NCI-H524 treated with DMSO at 0.1 percent for 48 hours (cell line): ENCODE measurements at places on chromosomes 3 and 15.

DNA sequence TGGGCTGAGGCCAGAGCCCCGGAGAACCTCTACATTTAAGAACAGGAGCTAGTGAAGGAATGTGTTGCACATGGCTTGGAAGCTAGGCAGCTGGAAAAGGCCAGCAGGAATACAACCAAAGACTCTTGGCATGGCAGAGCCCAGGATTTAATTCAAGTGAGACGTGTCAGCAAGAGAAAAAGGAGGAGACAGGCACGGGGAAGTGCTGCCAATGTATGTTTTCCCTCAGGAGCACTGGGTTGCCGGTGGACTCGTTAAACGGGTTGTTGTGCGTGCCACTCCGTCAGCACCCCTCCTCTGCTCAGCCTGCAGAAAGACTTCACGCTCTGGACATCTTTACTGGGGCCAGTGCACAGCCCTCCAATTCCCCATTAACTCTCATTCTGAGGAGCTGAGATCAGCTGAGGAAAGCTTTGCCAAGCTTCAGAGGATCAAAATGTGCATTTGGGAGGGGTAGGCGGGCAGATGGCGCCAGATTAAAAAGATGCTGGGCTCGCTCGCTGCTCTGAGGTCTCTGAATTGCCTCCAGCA, 103.7 kb downstream of the PDZRN3 start:
- peak; percentile 11 for DNase-seq

DNA sequence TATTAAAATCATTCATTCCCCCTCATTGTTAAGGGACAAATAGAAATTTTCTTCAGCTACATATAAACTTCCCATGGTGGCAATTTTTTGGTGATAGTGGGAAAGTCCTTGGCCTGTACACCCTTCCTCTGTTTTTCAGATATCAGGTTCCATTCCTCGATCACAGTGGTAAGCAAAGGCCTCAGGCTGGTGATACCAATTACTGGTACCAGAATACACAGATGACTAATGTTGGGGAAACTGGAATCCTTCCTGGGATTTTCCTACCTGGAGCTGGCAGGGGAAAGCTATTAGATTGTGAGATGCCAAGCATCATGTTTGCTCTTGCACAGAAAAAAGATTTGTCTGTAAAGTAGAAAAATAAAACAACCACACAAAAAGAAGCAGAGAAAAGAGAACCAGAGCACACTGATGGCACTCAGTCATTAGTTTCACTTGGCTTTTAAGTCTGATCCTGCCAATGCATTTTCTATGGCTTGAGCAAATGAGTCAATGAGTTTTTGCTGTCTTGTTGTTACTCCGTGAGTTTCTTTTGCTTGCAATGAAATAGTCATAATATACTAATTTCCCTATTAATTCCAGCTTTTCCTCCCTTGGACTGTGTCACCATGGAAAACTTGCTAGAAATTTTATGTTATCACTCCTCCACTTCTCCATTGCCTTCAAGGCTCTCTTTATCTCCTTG, 795.0 kb downstream of the ROBO1 start:
- no peak for DNase-seq

DNA sequence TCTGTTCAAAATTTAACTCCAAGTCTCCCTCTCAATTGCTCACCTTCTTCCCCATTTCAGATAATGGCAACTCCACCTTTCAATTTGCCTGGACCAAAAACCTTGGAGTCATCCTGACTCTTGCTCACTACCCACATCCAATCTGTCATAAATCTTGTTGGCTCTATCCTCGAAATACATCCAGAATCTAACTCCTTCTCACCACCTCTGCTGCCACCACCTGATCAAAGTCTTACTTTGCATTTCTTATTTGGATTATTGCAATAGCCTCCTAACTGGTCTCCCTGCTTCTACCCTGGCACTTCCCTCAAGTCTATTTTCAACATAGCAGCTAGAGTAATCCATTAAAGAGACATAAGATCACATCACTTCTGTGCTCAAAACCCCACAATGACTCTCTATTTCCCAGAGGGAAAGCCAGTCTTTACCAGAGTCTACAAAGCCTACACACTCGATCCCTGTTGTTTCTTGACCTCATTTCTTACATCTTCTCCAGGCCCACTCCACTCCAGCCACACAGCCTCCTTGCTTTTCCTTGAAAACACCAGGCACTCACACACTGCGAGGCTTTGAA, 86.6 kb downstream of the GPR156 start:
- DNase-seq = peak; percentile 85

GRCh38 chr3:27079427-27080257, 289.5 kb downstream of the NEK10 start:
- DNase-seq = no peak

DNA sequence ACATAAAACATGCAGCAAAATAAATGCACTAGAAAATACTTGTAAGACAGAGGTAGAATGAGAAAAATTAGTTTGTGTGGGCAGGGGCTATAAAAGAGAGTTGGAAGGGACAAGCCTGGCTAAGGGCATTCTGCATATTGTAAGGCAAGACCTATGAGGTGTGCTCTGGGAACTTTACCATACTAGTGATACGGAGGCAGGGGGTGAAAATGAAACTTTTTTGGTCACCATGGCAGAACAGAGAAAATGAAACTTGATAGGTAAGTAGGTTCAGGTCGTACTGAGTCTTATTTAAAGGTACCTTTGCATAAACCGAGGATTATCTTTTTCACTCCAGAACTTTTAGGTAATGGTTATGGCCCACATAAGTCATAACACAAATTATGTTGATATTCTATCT, 74.7 kb upstream of the ACKR4 start:
- no peak for DNase-seq

DNA sequence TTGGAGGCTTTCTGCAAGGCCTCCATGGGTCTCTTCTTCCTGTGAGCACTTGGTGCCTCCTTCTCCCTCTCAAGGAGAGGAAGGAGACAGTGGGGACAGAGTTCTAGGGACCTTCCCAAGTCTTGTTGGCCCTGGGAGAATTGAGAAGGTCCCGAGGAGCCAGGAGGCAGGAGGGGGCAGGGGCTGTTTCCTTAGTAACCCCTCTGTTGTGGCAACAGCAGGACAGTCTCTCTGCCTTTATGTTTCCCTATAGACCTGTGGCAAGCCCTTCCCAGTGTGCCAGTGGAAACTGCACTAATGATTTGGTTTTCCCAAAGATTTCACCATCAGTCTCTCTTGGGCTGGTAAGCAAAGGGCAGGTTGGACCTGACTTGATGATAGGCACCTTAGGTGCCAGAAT, 87.8 kb upstream of the GALNT15 start:
- DNase-seq = no peak

DNA sequence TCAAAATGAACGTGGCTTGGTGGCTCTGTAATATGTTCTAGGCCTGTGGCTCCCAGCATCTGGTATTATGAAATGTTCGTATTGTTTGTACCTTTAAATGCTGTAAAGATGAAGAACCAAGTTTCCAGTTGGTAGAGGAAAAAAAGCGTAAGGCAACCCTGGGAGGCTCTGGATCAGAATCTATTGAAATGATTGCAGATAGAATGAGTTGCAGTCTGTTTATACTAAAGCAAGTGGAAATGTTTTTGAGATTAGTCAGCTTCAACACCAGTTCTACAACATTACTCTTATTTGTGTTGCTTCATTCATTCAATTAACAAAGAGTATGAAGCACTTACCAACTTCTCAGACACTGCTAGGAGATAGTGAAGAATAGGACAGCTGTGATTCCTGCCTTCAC, 5.3 kb downstream of the ARL6IP5 start:
- no peak for DNase-seq

DNA sequence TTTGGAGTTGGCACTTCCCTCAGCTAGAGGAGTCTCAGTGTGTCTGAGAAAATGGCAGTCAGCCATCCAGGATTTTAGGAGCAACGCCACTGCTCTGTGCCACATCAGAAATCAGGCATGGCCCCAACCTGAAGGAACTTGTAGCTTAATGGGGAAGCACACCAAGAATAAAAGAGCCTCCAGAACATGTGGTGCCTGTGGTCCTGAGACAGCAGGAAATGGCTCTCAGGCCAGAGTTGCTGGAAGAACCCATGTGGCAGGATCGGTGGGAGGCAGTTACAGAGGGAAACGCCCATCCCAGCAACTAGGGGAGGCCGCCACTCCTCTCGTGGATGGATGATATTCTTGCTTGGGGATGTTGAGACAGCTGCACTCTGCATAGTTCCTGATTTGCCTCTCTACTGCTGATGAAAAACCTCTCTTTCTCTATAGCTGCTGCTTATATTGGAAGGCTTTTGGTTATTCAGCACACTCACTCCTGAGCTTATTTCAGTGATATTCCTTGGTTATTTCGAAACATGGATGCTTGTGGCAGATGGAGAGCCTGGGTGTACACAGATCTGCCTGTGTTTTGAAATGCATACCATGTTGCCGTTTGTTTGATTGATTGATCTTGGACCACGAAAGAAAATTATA, 52.4 kb downstream of the KLHL25 start:
- no peak for DNase-seq

DNA sequence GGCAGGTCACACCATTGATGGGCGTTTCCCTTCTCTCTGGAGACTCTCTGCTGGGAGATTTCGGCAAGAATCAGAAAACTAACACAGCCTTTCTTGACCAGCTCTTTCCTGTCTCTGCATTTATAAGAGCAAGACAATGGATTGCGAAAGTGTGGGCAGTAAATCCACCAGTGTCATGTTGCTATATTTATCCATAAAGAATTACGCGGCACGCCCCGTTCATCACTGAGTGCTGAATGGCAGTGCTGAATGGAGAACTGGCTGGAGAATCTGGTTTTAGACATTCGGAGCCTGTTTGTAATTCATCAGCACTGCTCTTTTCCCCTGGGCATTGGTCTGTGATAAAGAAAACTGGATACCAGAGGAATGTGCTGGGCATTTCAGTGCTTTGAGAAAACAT, 2.0 kb upstream of the CEMIP start:
- no peak for DNase-seq

GRCh38 chr15:69469467-69470201, 17.0 kb downstream of the RPLP1 start:
- DNase-seq = no peak

- no peak for DNase-seq
Measured at GRCh38 chr3:157120071-157120892, 39.7 kb downstream of the CCNL1 start.

DNA sequence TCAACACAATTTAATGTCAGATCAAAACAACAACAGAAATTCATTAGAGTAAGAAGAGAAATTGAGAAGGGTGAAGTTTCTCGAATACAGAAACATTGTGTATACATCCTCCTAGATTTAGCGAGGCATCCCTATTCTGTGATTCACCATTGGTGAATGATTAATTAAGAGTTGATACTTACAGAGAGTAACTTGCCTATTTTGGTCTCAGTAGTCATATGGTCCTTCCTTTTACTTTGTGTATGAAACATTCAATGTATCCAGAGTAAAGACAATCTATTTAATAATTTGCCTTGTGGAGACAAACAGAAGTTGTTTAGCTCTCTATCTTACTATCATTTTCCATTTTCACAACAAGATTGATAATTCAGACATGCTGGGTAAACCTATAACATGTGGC, 432.0 kb downstream of the ZPLD1 start:
- no peak for DNase-seq

DNA sequence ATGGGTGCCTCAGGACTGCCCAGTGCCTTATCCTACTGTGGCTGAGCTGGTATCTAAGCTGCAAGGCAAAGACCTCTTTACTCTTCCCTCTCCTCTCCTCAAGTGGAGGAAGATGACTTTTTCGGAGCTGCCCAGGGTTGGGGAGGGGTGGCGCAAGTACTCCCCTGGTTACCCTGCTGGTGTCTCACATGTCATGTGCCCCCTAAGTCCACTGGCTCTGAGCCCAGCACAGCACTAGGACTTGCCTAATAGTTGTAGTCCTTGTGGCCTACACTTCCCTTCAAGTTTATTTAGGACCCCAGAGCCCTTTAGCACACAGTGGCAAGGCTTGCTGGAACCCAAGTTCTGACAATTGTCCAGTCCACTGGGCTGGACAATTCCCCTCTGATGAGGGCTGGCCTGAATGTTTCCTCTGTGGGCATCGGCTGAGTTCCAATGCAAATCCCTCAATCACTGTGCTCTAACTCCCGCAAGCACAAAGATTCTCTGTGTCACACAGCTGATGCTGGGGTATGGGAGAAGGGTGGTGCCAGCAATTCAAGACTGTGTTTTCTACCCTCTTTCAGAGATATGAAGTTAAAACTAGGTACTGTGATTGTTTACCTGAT, 60.4 kb downstream of the UQCC5 start:
- no peak for DNase-seq

DNA sequence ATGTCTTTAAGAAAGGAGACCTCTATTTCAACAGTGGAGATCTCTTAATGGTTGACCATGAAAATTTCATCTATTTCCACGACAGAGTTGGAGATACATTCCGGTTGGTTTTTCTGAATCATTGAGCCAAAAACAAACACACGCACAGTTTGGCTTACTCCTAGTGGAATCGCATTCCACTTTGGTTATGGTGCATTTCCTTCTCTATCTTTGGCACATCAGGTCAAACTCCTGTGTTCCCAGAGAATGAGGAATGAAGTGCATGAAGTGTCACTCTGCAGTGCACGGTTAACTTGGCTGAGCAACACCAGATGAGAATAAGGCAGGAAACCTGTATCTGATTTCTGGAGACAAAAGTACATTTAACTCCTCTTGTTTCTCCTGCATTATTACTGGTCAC, 38.5 kb downstream of the HDC start:
- no peak for DNase-seq

- no peak for DNase-seq
Measured at GRCh38 chr15:66827039-66827697, 125.1 kb downstream of the SMAD6 start.

DNA sequence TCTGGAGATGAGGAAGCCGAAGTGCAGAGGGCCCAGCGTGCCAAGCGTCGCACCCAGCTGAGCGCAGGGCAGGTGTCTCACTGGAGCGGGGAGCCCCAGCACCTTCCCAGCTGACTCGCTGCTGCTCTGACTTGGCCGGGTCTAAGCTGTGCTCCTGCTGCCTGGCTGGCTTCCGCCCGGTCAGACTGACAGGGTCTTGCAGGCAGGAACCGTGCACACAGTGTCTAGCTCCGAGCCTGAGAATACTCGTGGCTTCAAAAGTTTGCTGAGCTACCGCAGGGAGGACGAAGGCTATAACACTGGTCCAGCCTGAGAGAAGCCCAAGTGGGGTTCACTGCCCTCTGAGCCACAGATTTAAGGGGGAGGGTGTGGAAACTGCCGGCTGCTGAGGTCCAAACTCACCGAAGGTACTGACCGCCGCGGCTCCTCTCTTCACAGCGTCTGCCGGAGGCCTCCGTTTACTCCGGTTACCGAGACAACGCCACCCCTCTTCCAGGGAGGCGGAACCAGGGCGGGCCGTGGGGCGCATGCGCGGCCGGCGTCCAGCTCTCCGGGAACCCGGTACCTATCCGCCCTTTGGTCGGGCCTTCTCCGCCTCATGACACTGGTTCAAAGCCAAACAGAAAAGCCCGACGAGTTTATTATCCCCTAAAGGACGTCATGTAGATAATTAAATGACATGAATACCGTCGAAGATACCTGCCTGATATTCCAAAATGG, at the start of gene CFAP44:
TSS of gene CFAP44 (minus strand) at position 443 of the 720 bp plus-strand sequence. CDS start 7,829 bp downstream, outside the sequence.
- no peak for DNase-seq
